Transverse colon (tissue), 4 donors: ENCODE measurements at places on chromosomes 16 and 17.

DNA sequence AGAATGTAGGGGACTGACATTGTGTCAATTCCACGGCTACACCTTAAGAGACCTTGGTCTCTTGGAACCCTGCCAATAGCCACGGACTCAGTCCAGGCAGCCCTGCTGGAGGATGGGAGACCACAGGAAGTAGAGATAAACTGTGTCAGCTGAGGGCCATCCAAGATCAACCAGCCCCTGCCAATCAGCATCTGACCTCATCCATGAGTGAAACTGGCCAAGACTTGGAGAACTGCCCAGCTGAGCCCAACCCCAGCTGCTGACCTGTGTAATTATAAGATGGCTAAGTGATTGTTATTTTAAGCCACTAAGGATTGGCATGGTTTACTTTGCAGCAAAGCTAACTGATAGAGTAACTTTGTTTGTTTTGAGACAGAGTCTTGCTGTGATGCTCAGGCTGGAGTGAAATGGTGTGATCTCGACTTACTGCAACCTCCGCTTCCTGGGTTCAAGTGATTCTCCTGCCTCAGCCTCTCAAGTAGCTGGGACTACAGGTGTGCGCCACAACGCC, 13.3 kb upstream of the YWHAE start:
- H3K27me3 ChIP-seq = no peaks in the 10 kb centered on the region
- H3K4me1 ChIP-seq = no peaks in the 10 kb centered on the region
- no peak overlapping the region for H3K27ac ChIP-seq
- peak; percentile 26 for DNase-seq
- no peaks in the 10 kb centered on the region for H3K36me3 ChIP-seq
- H3K4me3 ChIP-seq = no peak overlapping the region

- no peak for DNase-seq
- no peaks in the 10 kb centered on the region for H3K36me3 ChIP-seq
- H3K27me3 ChIP-seq = no peaks in the 10 kb centered on the region
- no peak overlapping the region for H3K4me3 ChIP-seq
These were observed 78.6 kb upstream of the ZNF469 start for GRCh38 chr16:88303890-88304819.

DNA sequence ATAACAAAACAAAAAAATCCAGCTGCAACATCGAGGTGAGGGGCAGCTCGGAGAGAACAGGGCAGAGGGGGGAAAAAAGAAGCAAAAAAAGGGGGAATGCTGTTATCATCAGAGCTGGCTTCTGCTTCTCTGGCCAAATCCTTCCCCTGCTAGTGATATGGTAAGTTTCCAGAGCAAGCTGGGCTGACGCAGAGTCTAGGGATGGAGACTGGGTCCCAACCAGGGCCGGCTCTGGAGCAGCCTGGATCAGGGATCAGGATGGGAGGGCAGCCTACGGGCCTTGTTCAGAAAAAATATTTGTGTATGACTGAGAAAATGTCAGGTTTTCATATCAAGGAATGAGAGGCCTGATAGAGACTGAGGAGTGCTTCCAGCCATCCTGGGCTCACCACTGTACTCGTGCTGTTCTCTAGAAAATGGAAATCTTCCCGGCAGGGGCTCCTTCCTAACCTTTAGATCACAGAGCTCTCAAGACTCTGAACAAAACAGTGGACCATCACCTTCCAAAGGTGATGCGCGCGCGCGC, 726 bp upstream of the C1QTNF1 start:
- no peaks in the 10 kb centered on the region for H3K27me3 ChIP-seq
- H3K4me3 ChIP-seq = peak overlapping the region; percentile 74

DNA sequence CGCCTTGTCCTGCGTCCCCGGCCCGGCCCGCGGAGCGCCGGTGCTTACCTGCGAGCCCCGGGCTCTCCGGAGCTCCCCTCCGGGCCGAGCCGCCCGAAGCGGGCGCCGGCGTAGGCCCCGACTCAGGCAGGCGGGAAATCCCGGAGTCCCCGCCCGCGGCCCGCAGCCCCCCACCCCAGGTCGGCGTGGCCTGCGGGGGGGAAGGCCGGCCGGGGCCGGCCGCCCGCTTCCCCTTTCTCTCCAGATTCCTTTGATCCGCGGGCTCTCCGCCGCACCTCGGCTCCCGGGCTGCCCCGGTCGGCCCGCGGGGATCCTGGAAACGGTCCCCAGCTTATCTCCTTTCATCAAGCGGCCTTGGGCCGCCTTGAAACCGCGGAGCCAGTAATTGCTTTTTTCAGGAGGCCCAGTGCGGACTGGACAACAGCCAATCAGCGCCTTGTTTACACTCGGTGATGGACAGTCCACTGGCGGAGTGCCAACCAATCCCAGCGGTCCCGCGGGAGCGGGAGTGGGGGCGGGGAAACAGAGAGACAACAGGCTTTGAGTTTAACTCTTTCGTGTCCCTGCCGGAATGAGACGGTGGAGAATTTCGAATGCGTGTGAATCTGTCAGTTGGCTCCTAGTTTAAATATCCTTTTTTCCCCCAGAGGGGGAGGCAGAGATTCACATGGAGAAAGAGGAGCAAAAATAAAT, 1.4 kb upstream of the BAHCC1 start:
- H3K27ac ChIP-seq = peak overlapping the region; percentile 97
- H3K36me3 ChIP-seq = no peaks in the 10 kb centered on the region
- H3K4me3 ChIP-seq = peak overlapping the region; percentile 89

DNA sequence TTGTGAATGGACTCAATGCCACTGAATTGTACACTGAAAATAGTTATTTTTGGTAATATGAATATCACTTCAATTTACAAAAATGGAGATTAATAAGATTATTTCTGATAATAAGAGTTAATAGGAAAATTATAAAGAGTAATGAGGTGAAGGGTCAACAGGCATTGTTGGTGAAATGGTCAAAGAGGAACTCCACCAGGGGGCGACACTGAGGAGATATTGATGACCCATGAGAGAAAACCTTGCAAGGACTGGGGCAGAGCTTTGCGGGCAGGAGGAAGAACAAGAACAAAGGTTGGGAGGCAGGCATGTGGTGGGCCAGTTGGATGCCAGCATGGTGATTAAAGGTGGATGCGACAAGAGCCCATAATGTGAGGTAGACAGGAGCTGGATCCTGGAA, 74.0 kb upstream of the XYLT1 start:
- H3K36me3 ChIP-seq = no peaks in the 10 kb centered on the region
- DNase-seq = no peak
- H3K4me1 ChIP-seq = no peaks in the 10 kb centered on the region
- no peak overlapping the region for H3K27ac ChIP-seq
- no peak overlapping the region for H3K4me3 ChIP-seq

DNA sequence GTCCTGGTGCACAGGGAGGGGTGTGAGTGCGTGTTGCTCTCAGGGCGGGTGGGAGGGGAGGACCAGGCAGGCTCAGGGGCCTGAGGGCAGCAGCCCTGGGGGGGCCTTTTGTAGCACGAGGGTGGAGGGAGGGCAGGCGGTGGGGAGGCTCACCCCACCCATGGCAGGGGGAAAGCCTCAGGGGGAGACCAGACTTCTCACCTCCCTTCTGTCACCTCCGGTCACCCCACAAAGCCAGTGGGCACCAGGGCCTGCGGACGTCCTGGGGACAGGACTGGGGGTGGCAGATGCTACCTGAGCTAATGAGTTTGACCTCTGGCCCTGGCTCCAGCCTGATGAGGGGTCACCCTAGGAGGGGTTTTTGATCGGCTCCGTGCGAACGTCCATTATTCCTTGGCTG, 39.0 kb downstream of the SOX8 start:
- H3K27me3 ChIP-seq = peaks cover 54% of the 10 kb centered on the region
- H3K4me3 ChIP-seq = no peak overlapping the region
- no peak for DNase-seq
- H3K4me1 ChIP-seq = no peaks in the 10 kb centered on the region

GRCh38 chr16:28309811-28310311, 17.5 kb downstream of the SBK1 start:
- H3K27me3 ChIP-seq = no peaks in the 10 kb centered on the region
- no peaks in the 10 kb centered on the region for H3K4me1 ChIP-seq
- H3K27ac ChIP-seq = no peak overlapping the region
- no peak overlapping the region for H3K4me3 ChIP-seq
- no peaks in the 10 kb centered on the region for H3K36me3 ChIP-seq

GRCh38 chr16:2515180-2515851, 1.6 kb downstream of the ATP6V0C start:
- H3K4me3 ChIP-seq = peak overlapping the region; percentile 99
- no peaks in the 10 kb centered on the region for H3K36me3 ChIP-seq
- no peak for DNase-seq
- peak overlapping the region; percentile 99 for H3K27ac ChIP-seq
- H3K4me1 ChIP-seq = peaks cover 56% of the 10 kb centered on the region

GRCh38 chr17:7004398-7005253, 7.8 kb upstream of the RNASEK start:
- H3K36me3 ChIP-seq = peaks cover 19% of the 10 kb centered on the region
- no peak overlapping the region for H3K27ac ChIP-seq
- H3K4me1 ChIP-seq = peaks cover under 1% of the 10 kb centered on the region
- no peak for DNase-seq
- H3K27me3 ChIP-seq = no peaks in the 10 kb centered on the region

GRCh38 chr16:2771496-2772402, 5.3 kb downstream of the ELOB start:
- H3K4me3 ChIP-seq = no peak overlapping the region
- no peak for DNase-seq
- H3K4me1 ChIP-seq = peaks cover 29% of the 10 kb centered on the region
- no peaks in the 10 kb centered on the region for H3K27me3 ChIP-seq
- peaks cover 37% of the 10 kb centered on the region for H3K36me3 ChIP-seq

- no peak overlapping the region for H3K27ac ChIP-seq
- DNase-seq = no peak
- H3K4me3 ChIP-seq = no peak overlapping the region
- no peaks in the 10 kb centered on the region for H3K36me3 ChIP-seq
These were observed 28.7 kb upstream of the ALDH3A2 start for GRCh38 chr17:19619705-19620325.

DNA sequence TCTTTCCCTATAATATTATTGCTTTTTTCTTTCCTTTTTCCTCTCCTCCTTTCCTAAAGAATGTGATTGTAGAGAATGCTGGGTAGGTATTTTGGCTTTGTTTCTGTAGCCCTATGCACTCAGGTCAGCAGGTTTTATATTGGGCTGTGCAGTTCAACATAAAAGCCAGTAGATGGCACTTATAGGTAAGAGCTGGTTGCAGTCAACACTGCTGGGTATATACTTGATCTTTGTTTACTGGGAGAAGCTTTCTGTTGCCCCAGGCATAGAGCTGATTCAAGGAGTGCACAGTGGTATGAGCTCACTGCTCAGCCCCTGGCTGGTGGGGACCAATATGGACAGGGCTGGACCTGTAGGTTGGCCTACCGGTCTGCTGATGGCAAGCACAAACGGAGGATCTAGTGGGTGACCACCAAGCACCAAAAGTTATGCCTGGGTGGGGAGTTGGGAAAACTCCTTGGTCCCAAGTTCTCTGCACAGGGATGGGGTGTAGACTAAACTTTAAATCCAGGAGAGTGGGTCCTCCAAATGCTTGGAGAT, 378.9 kb downstream of the PMP22 start:
- no peaks in the 10 kb centered on the region for H3K27me3 ChIP-seq
- H3K4me1 ChIP-seq = no peaks in the 10 kb centered on the region
- H3K4me3 ChIP-seq = no peak overlapping the region
- DNase-seq = no peak

DNA sequence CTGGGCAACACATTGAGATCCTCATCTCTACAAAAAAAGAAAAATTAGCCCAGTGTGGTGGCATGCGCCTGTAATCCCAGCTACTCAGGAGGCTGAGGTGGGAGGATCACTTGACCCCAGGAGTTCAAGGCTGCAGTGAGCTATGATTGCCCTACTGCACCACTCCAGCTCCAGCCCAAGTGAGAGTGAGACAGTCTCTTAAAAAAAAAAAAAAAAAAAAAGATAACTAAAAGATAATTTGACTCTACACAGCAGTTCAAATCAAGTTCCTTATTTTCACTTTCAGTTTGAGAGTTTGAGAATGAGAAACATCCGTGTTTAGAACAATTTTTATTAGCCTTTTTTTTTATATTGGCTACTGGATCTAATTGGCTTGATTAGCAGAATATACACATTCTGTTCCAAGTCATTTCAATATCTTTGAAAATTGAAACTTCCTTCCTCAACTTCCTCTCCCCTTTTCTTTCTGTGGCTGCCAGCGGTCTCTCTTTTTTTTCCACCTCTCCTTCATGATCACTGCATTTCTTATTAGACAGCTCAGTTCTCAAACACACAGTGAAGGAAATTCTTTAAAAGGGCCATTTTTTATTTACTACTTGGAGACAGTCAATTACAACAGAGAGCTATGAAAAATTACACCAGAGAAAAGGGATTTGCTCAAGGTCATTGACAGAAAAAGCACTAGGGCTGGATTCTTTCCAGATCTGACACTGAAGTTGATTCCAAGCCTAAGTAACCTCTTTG, 4.5 kb upstream of the ACSF2 start:
- no peak overlapping the region for H3K4me3 ChIP-seq
- no peak for DNase-seq

GRCh38 chr17:44774271-44775135, 15.7 kb downstream of the ADAM11 start:
- H3K27me3 ChIP-seq = peaks cover 17% of the 10 kb centered on the region
- H3K36me3 ChIP-seq = no peaks in the 10 kb centered on the region
- peaks cover 9% of the 10 kb centered on the region for H3K4me1 ChIP-seq
- peak overlapping the region; percentile 61 for H3K4me3 ChIP-seq
- DNase-seq = peak; percentile 90

DNA sequence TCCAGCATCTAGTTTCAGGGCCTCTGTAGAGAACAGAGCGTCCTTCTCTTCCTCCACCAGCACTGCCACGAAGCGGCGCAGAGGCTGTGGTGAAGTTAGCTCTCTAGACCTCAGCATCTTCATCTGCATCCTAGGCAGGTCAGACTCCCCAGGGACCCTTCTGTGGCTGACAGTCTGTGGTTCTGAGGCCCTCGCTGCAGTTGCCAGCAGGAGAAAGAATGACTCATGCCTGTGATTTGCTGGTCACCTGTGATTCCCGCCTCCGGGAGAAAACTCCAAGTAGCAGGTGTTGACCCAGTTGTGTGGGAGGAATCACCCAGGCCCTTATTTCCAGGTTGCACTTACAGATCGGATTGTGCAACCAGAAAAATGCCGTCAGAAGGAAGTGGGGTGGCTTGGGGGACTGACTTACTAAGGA, 117.3 kb upstream of the CACNG5 start:
- no peak overlapping the region for H3K27ac ChIP-seq
- peaks cover 24% of the 10 kb centered on the region for H3K4me1 ChIP-seq
- H3K27me3 ChIP-seq = no peaks in the 10 kb centered on the region
- H3K4me3 ChIP-seq = no peak overlapping the region
- no peaks in the 10 kb centered on the region for H3K36me3 ChIP-seq

- H3K4me1 ChIP-seq = no peaks in the 10 kb centered on the region
- no peak overlapping the region for H3K4me3 ChIP-seq
- peaks cover 3% of the 10 kb centered on the region for H3K36me3 ChIP-seq
These were observed 818 bp upstream of the NRN1L start for GRCh38 chr16:67883872-67884261.
